ENCODE measurements at places on chromosomes 3 and 15. TPM values are rescaled to one million over a fixed set of nuclear protein-coding genes. Genes with fewer than 3 reads are reported as not detected.

The FBXL2 gene
- 2.7 TPM for total RNA-seq

DNA sequence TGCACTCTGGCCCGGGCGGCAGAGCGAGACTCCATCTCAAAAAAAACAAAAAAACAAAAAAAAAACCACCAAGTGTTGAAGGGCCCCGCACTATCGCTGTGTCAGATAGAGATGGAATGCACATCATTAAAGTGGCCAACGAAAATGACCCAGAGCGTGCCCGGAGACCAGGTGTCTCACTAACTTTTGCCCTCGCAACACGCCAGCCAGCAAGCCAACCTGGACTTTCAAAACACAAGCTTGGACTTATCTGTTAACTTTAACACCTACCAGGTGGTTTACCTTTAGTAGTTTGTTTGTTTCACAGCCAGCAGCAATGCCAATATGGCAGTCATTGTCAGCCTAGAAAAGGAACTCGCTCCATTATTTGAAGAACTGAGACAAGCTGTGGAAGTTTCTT lies 28.6 kb downstream of the FAM174B start:
- DNase-seq = no peak

DNA sequence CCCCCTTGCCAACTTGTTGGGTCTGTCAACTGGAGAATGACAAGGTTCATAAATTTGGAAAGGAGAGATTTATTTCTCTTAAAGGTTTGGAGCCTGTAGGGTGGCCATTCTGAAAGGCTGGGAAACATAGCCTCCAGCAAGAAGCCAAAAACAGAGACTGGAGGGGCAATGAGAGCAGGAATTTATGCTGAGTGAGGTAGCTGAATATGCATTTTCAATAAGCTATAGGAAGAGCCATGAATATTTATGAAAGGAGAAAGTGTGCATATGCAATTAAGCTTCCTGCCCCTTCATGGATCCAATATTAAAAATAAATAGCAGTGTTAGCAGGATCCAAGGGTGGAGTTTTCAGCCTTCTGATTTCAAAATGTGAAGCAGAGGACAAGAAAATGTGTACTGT lies 306.1 kb upstream of the LRRC3B start:
- DNase-seq = no peak

The CDCP1 gene
- 12.9 TPM for total RNA-seq

The ADGRG7 gene
- total RNA-seq = not detected

The MOBP gene
- 0.13 TPM for total RNA-seq

The GPR156 gene
- total RNA-seq = 1.4 TPM

DNA sequence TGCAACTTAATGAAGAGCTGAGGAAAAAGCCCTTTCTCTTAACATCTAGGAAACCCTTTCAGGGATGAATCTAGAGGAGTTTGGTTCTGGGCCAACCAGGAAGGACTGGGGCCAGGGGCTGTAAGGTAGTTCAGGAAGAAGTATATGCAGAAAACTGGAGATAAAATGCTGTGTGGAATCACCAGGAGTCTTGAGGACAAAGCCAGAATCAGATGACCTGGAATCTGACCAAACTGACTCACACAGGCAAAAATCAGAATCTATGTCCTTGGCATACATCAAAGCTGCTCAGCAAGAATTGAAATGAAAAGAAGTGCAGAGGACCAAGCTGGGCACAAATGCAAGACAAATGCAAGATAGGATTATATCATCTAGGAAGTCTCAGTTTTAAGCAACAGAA lies 59.4 kb upstream of the ATP2C1 start:
- no peak for DNase-seq

The GOLGA6L7 gene
- total RNA-seq = not detected

DNA sequence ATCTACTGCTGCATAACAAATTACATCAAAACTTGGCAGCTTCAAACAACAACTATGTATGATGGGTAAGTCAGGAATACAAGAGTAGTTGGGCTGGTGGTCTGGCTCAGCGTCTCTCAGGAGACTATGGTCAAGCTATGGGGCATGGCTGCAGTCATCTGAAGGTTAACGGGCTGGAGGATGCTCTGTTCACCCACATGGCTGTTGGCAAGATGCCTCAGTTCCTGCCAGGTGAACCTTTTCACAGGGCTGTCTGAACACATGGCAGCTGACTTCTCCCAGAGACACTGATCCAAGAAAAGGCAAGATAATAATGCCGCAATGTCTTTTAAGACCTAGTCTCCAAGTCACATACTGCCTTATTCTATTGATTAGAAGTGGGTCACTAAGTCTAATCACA lies 63.7 kb downstream of the GPR176 start:
- DNase-seq = no peak

- DNase-seq = no peak
Observed at GRCh38 chr3:59392116-59392515, 342.3 kb upstream of the CFAP20DC start.

DNA sequence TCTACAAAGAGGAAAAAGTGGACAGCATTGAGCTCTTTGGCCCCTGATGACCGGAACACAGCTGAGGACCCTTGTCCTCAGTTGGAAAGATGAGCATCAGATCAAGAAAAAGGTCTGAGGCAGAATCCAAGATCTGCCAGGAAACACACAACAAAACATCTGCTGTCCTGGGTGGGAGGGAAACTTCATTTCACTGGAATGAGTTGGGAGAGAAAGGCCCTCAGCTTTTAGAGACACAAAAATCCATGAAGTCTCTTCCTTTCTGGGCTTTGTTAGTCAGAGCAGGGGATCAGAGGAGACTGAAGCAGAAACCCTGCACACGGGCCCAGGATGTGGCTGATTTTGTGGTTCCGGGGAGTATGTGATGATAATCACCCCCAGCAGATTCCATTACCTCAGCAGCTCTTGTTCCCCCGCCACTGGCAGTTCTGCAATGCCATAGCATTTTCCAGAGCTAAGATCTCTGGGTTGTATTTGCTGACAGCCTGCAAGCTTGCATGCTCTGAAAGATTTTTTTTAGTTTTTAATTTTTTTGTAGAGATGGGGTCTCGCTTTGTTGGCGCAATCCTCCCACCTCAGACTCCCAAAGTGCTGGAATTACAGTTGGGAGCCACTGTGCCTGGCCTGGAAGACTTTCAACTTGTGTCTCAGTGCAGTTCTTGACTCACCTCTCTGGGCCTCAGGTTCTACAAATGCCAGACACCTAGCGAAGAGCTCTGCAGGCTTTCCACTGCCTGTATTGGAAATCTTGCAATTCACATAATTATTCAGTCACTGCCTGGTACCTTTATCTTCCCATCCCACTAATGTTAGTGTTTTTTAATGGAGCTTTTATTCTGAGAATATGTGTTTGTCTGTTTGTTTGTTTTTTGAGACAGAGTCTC lies 5.8 kb upstream of the TATDN2 start:
- DNase-seq = no peak

- DNase-seq = no peak
Observed at GRCh38 chr3:163019260-163019659, 1522.7 kb downstream of the OTOL1 start.

The CSTA gene
- not detected for total RNA-seq

The TIMP4 gene
- 8.5 TPM for total RNA-seq

The TRIM71 gene
- 364 TPM for total RNA-seq

The PGBD4 gene
- total RNA-seq = 1.2 TPM

DNA sequence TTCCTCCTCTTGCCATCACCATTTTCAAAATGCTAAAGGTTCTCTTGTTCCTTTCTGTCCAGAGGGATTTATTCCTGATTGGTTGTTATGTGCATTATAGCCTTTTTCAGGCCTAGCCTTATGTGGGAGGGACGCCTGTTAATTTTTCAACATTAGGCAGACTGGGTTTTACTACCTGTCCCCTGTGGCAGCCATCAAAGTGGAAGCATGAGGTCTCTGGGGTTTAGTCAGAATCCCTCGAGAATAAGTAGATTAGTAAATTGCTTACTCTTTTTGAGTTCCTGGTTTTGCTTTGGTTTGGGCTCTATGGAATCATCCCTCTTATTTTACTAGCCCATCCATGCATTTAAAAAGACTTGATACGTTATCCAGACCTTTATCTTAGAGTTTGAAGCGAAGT lies 32.4 kb downstream of the PAK2 start:
- no peak for DNase-seq

- DNase-seq = no peak
Observed at GRCh38 chr3:66476852-66477381, 23.9 kb downstream of the LRIG1 start.

The TIGIT gene
- not detected for total RNA-seq

The CATSPER2 gene
- total RNA-seq = 1.6 TPM

DNA sequence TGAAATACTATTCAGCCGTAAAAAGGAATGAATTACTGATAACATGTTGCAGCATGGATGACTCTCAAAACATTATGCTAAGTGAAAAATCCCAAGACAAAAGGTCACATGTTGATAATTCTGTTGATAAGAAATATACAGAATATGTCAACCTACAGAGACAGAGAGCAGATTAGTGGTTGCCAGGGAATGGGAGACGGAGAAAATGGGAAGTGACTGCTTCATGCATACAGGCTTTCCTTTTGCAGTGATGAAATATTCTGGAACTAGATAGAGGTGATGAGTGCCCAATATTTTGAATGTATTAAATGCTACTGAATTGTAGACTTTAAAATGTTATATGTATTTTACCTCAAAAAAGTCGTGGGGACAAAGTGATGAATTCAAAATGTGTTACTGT lies 56.2 kb downstream of the ABHD2 start:
- no peak for DNase-seq

The REC114 gene
- not detected for total RNA-seq

The CLDN1 gene
- 2.1 TPM for total RNA-seq
